ENCODE measurements at places on chromosomes 4 and X. TPM values are rescaled to one million over a fixed set of nuclear protein-coding genes. Genes with fewer than 3 reads are reported as not detected.

- no peak for DNase-seq
These were observed 21.0 kb upstream of the TMSB15B start for GRCh38 chrX:103941201-103941975.

- DNase-seq = no peak
These were observed 7.6 kb downstream of the WFS1 start for GRCh38 chr4:6277139-6277802.

DNA sequence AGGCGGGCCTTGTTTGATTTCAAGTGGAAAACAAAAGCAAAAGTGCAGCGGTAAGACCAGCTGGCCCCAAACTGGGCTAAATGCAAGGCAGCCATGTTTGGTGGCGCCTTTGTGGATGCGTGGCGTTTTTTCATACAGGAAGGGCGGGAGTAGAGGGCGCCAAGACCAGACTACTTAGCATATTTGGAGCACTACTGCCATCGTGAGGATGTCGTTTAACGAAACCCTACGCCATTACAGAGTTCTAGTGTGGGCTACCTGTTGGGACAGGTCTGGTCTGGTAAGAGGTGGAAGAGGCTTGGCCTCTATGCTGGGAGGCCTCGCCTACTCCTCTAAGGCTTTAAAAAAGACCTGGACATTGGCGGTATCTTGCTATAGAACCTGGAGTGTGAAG lies 230.7 kb upstream of the STK26 start:
- DNase-seq = no peak

- DNase-seq = no peak
These were observed 176.7 kb downstream of the SH3BGRL start for GRCh38 chrX:81378560-81378959.

- DNase-seq = no peak
These were observed 52.3 kb downstream of the SEPSECS start for GRCh38 chr4:25107827-25108516.

GRCh38 chr4:157838366-157838765 lies 334.5 kb downstream of the GASK1B start:
- no peak for DNase-seq

DNA sequence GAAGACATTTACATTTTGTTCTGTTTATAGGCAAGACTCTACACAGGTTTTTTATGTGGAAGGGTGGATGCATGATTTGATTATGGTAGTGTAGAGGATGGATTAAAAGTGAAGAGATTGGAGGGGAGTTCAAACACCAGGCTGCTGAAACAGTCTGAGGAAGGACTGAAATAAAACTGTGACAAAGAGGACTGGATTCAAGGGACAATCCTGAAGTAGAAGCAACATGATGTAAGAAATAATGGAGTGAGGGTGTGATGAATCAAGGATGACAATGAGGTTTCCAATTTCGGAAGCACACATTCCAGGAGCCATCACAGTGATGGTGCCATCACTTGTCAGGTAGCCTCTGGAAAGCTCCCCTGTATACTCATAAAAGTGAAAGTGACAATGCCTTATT lies 103.5 kb downstream of the SYNPO2 start:
- DNase-seq = no peak

DNA sequence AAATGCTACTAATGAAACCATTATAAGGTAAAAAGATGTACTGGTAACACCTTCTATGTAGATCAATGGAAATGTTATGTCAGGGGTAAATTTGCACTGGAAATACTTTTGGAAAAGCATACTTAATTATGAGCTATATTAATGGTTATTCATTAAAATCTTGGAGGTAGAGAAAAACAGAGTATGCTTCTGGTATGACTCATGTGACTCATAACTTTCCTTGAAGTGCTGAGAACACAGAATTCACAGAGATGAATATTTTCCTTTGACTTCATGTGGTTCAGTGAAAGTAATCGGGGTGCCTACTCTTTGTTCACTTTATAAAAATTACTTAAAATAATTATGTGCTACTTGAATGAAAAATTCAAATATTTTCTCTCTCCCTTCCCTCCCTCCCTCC lies 254.2 kb downstream of the KCTD8 start:
- DNase-seq = no peak

Gene ANXA10
- not detected for total RNA-seq

- no peak for DNase-seq
These were observed 71.8 kb downstream of the ASMT start for GRCh38 chrX:1686642-1687041.
